MCF 10A (cell line): ENCODE measurements at places on chromosomes 5 and 9.

DNA sequence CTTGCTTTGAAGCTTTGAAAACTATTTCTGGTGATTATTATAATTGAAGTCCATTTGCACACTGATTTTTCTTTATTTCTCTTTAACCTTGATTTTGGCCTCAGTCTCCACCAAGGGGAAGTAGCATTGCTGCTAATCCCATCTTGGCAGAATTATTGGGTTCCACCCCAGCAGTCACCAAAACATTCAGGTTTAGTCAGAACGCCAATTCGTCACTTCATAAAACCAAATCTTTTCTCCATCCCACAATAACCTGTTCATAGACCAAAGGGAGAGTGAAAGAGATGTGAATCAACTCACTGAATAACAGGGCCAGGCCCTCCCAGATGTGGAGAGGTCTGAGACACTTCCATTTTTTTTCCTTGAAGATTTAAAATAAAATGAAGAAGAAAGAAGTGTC, 95.1 kb upstream of the VCAN start:
- DNase-seq = no peak

DNA sequence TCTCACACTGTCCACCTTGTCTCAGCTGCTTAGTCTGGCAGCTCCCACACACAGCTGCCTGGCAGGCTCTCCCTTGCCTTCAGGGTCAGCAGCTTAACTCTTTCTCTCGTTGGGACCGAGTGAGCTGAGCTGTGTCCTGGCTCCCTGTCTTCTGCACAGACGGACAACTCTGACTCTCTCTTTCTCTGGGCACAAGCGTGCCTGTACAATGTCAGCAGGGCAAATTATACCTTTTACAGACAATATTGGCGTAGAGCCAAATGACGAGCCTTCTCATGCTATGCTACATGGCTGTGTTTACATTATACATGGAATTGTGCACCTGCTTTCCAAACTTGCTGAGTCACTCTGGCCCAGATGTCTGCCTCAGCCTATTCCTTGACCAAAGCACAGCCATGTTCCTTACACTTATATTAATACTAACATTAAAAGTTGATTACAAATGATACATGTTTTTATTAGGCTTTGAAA, 188.6 kb downstream of the CYLC2 start:
- peak; percentile 70 for DNase-seq

- peak; percentile 2 for DNase-seq
Observed at GRCh38 chr5:30001826-30002225, 1191.7 kb upstream of the CDH6 start.

GRCh38 chr9:130442746-130443455, 1.9 kb upstream of the ASS1 start:
- no peak for DNase-seq

- DNase-seq = no peak
Observed at GRCh38 chr9:89916001-89916597, 311.3 kb downstream of the GADD45G start.

- no peak for DNase-seq
Observed at GRCh38 chr5:88661806-88662207, 221.2 kb downstream of the MEF2C start.

- DNase-seq = no peak
Observed at GRCh38 chr5:175894793-175895192, 23.4 kb downstream of the CPLX2 start.

DNA sequence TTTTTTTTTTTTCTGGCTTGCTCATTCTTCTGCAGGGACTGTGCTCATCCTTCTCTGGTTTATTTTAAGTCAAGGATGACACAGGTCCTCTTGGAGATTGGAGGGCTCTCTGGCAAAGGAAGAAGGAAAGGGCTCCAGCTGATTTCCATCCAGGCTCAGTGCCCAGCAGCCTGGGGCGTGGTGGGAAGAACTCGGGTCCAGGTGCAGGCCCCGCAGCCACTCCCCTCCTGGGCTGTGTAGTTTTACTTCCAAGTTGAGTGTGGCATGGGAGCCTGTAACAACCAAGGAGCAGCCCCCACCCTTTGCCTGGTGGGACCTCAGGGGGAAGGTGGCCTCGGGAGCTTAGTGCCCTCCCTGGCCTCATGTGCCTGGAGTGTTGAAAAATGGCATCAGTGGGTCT, 58.9 kb downstream of the ANKRD33B start:
- no peak for DNase-seq

GRCh38 chr9:16526380-16526779, 344.1 kb downstream of the BNC2 start:
- DNase-seq = peak; percentile 73

GRCh38 chr5:122144236-122144635, 14.9 kb downstream of the ZNF474 start:
- DNase-seq = no peak
